ENCODE measurements at places on chromosomes 3 and 15. TPM values are rescaled to one million over a fixed set of nuclear protein-coding genes. Genes with fewer than 3 reads are reported as not detected.

GRCh38 chr3:68706536-68706935, 225.8 kb downstream of the TAFA4 start:
- no peak for DNase-seq
- H3K4me1 ChIP-seq: no peaks in the 10 kb centered on the region
- no peaks in the 10 kb centered on the region for H3K27me3 ChIP-seq
- H3K4me3 ChIP-seq: no peak overlapping the region

The PCNP gene
- total RNA-seq: 59.3 TPM

DNA sequence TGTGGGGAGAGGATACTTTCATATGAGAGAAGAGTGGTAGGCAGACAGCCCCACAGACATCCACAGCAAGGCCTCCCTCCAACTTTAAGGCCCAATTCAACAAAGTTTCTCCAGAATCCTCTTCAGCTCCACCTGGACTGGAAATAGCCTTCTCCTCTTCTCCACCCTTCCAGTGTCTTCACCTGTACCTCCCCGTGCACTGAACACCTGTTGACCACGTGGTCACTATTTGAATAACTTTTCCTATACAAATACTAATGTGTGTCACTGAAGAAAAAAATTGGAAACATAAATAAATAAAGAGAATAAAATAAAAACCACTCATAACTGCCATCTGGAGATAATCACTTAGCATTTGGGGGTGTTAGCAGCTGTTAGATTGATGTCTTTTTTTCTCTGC, 52.9 kb downstream of the CCNL1 start:
- no peak for DNase-seq
- H3K27ac ChIP-seq: no peak overlapping the region
- no peaks in the 10 kb centered on the region for H3K27me3 ChIP-seq
- no peaks in the 10 kb centered on the region for H3K4me1 ChIP-seq
- H3K36me3 ChIP-seq: no peaks in the 10 kb centered on the region

DNA sequence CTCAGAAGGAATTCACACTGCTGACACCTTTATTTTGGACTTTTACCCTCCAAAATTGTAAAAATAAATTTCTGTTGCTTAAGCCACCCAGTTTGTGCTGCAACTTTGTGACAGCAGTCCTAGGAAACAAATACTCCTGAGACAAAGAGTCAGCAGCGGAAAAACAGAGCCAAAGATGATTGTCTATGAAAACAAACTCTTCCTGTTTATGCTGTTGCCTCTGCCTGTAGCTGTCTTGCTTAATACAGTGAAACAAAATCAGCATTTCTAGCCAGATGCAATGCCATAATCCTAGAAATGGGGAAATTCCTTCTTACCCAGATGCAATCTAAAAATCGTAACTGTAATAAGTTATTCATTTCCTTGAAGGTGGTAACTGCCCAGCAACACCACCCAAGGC, 387.5 kb upstream of the ATP11B start:
- H3K4me1 ChIP-seq: no peaks in the 10 kb centered on the region
- peaks cover 2% of the 10 kb centered on the region for H3K27me3 ChIP-seq
- no peaks in the 10 kb centered on the region for H3K36me3 ChIP-seq
- H3K27ac ChIP-seq: no peak overlapping the region

DNA sequence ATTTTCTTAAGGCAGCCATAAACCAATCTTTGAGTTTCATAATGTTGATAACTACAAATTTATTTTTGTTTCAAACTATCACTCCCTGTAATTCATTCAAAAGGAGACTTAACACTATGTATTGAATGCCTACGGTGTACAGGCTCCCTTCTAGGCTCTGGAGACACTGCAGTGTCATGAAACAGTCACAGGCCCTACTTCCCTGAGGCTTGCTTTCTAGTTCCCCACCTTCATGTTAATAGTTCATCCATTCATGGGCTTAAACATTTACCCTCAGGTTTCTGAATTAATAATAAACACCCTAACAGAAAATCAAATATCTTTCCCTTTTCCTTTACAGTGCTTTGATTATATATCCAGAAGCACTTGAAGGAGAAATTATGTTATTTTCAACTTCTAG, 168.7 kb downstream of the CHL1 start:
- no peak overlapping the region for H3K4me3 ChIP-seq
- H3K27me3 ChIP-seq: no peaks in the 10 kb centered on the region
- H3K27ac ChIP-seq: no peak overlapping the region
- no peaks in the 10 kb centered on the region for H3K4me1 ChIP-seq

DNA sequence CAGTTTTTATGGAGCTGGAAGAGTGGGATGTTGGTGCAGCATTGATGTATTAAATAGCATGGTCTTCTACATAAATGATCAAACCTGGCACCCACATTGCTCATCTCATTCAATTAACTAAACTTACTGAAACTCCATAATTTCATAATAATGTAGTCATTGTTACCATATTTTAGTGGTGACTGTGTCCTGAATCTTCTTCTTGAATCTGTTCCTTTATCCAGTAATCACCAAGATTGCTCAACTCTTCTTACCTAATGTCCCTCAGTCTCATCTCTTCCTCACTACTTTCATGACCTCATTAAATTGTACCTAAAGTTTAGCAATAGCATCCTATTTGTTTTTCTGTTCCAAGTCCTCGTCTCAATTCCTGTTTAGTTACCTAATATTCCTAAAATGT, 69.8 kb downstream of the FGF7 start:
- no peak overlapping the region for H3K27ac ChIP-seq
- no peaks in the 10 kb centered on the region for H3K4me1 ChIP-seq
- no peaks in the 10 kb centered on the region for H3K36me3 ChIP-seq
- no peak for DNase-seq
- no peak overlapping the region for H3K4me3 ChIP-seq
- no peaks in the 10 kb centered on the region for H3K27me3 ChIP-seq

DNA sequence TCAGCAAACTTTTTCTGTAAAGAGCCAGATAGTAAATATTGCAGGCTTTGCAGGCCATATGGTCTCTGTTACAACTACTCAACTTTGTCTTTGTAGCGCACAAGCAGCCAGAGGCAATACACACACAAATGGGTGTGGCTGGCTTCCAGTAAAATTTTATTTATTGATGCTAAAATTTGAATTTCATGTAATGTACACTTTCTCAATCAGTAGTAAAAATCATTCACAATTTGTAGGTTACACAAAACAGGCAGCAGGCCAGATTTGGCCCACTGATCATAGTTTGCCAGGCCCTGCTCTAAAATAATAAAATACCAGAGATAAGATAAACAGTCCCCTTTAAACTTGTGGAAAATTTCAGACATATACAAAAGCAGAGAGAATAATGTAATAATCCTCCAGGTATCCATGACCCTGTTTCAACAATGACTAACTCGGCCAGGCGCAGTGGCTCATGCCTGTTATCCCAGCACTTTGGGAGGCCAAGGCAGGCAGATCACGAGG, 330.3 kb downstream of the SHQ1 start:
- DNase-seq: no peak
- H3K36me3 ChIP-seq: no peaks in the 10 kb centered on the region
- H3K27me3 ChIP-seq: no peaks in the 10 kb centered on the region
- no peak overlapping the region for H3K4me3 ChIP-seq
- H3K4me1 ChIP-seq: no peaks in the 10 kb centered on the region

The FAM3D gene
- total RNA-seq: not detected

The PCBP4 gene
- total RNA-seq: 4.9 TPM
